Body of pancreas (tissue), 4 donors: ENCODE measurements at places on chromosomes 16 and 17. TPM values are rescaled to one million over a fixed set of nuclear protein-coding genes. Genes with fewer than 3 reads are reported as not detected.

Gene SUZ12
- 11.2 TPM for total RNA-seq

Gene EXOC3L1
- 2.0 TPM for total RNA-seq

Gene VAT1L
- 0.33 TPM for total RNA-seq

DNA sequence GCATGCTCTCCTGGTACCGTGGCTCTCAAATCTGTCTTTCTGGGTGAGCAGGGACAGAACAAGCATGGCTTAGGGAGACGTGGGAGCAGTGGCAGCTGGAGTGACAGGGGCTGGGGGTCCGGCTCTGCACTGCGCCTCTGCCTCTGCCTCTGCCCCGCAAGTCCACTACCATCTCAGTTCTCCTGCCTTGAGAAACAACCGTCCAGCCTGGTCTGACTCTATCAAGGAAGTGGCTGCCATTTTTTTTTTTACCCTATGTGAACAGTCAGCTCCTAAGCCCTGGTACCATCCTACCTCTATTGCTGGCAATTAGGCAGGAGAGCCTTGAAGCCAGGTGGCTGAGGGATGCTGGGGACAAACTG lies 16.1 kb downstream of the HIC1 start:
- no peak overlapping the region for H3K4me3 ChIP-seq
- H3K36me3 ChIP-seq, result no peaks in the 10 kb centered on the region
- H3K27ac ChIP-seq, result no peak overlapping the region
- no peak for DNase-seq
- H3K4me1 ChIP-seq, result peaks cover 13% of the 10 kb centered on the region

DNA sequence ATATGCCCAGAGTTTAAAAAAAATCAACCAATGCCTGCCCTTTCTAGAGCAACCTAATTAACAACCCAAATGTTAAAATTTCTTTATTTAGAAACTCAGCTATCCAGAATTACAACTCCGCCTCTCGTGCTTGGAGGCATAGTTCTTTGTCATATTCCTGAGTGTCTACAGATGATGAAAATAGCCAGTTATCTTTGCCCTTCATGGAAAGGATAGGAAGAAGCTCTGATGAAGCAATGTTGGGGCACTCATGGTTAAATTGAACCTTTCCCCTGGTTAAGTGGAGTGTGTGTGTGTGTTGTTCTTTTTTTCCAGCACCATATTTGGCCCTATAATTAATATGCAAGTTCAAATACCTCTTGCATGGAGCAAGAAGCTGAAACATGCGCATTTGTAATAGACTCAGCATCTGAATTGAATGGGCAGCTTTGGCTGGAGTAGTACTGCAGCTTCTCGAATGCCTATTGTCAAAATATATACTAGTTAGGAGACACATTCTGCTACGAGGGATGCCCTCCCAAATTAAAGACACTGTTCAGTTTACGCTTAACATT lies 506.2 kb downstream of the WWOX start:
- no peaks in the 10 kb centered on the region for H3K36me3 ChIP-seq
- H3K4me1 ChIP-seq, result no peaks in the 10 kb centered on the region
- H3K27ac ChIP-seq, result no peak overlapping the region
- no peak overlapping the region for H3K4me3 ChIP-seq
- H3K27me3 ChIP-seq, result no peaks in the 10 kb centered on the region
- no peak for DNase-seq

- H3K27me3 ChIP-seq, result no peaks in the 10 kb centered on the region
- no peaks in the 10 kb centered on the region for H3K36me3 ChIP-seq
- no peak overlapping the region for H3K27ac ChIP-seq
- H3K4me1 ChIP-seq, result peaks cover 5% of the 10 kb centered on the region
These were observed 53.4 kb upstream of the CBX4 start for GRCh38 chr17:79892457-79893241.
